Thyroid gland (tissue), 4 donors: ENCODE measurements at places on chromosomes 2 and 18.

GRCh38 chr18:46148810-46149209 is 44.6 kb downstream of the HAUS1 start:
- no peak overlapping the region for H3K27ac ChIP-seq
- no peaks in the 10 kb centered on the region for H3K36me3 ChIP-seq
- peak; percentile 64 for DNase-seq
- H3K4me3 ChIP-seq, result no peak overlapping the region
- peaks cover 13% of the 10 kb centered on the region for H3K4me1 ChIP-seq
- no peaks in the 10 kb centered on the region for H3K27me3 ChIP-seq

GRCh38 chr2:147099845-147100244 is 745.0 kb upstream of the ACVR2A start:
- no peak for DNase-seq
- H3K27ac ChIP-seq, result no peak overlapping the region
- H3K4me3 ChIP-seq, result no peak overlapping the region
- H3K4me1 ChIP-seq, result no peaks in the 10 kb centered on the region
- no peaks in the 10 kb centered on the region for H3K36me3 ChIP-seq
- H3K27me3 ChIP-seq, result no peaks in the 10 kb centered on the region

- no peaks in the 10 kb centered on the region for H3K36me3 ChIP-seq
- peak overlapping the region; percentile 95 for H3K27ac ChIP-seq
- peaks cover 31% of the 10 kb centered on the region for H3K4me1 ChIP-seq
- no peaks in the 10 kb centered on the region for H3K27me3 ChIP-seq
- no peak for DNase-seq
These were observed 295.3 kb upstream of the EPAS1 start for GRCh38 chr2:46001741-46002506.

- H3K4me3 ChIP-seq, result no peak overlapping the region
- no peaks in the 10 kb centered on the region for H3K36me3 ChIP-seq
- H3K27ac ChIP-seq, result no peak overlapping the region
- no peaks in the 10 kb centered on the region for H3K4me1 ChIP-seq
- DNase-seq, result no peak
- H3K27me3 ChIP-seq, result no peaks in the 10 kb centered on the region
These were observed 27.1 kb downstream of the FER1L5 start for GRCh38 chr2:96669539-96670215.

GRCh38 chr2:36858551-36859365 is 107.6 kb downstream of the STRN start:
- no peaks in the 10 kb centered on the region for H3K27me3 ChIP-seq
- H3K4me1 ChIP-seq, result no peaks in the 10 kb centered on the region
- H3K4me3 ChIP-seq, result no peak overlapping the region

DNA sequence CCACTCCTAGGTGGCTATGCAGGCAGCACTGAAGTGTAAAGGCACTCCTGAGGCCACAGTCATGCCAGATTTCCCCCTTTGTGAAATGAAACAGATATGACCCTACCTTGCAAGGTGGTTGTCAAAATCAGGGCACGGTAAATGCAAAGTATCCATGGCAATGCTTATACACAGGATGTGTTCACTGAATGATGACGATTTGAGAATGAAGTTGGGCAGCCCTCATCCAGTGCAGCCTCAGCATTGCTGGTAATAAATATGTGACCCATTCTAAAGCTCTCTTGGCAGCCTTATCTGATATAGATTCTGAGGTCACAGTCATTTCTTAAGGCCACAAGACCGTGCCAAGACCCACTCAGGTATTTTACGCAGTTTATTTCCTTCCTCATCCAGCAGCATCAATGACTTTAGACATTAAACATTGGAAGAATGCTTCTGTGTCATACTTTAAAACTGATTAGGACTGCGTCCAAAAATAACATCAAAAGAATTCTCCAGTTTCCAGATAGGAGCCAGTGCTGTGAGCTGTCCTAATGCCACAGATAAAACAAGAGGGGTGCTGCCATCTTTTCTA is 125.5 kb upstream of the SERTAD2 start:
- no peaks in the 10 kb centered on the region for H3K27me3 ChIP-seq
- H3K36me3 ChIP-seq, result no peaks in the 10 kb centered on the region
- no peak overlapping the region for H3K27ac ChIP-seq
- H3K4me1 ChIP-seq, result no peaks in the 10 kb centered on the region

GRCh38 chr2:44237221-44237620 is 38.1 kb upstream of the SLC3A1 start:
- no peaks in the 10 kb centered on the region for H3K27me3 ChIP-seq
- H3K4me1 ChIP-seq, result no peaks in the 10 kb centered on the region
- H3K36me3 ChIP-seq, result no peaks in the 10 kb centered on the region
- no peak for DNase-seq
- H3K27ac ChIP-seq, result no peak overlapping the region
- H3K4me3 ChIP-seq, result no peak overlapping the region

DNA sequence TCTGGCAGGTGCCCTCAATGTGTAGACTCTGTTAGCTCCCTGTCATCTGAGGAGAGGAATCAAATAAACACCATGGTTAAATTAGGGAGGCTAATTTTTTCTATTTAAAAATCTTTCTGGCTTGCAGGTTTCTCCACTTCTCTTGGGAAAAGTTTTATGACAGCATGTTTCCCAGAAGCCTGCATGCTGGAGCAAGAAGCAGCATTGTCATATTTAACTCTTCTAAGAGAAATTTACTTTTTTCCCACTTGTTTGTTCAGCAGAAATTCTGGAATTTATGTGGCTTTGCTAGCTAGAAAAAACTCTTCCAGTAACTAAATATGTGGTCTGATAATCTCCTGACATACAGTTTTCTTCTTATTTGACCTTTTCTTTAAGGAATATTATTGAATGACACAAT is 230.5 kb downstream of the PARD3B start:
- no peak overlapping the region for H3K27ac ChIP-seq
- no peaks in the 10 kb centered on the region for H3K36me3 ChIP-seq
- DNase-seq, result no peak
- H3K27me3 ChIP-seq, result no peaks in the 10 kb centered on the region
- no peak overlapping the region for H3K4me3 ChIP-seq

GRCh38 chr2:30421604-30422443 is 25.2 kb upstream of the LCLAT1 start:
- no peaks in the 10 kb centered on the region for H3K4me1 ChIP-seq
- no peaks in the 10 kb centered on the region for H3K36me3 ChIP-seq
- H3K4me3 ChIP-seq, result no peak overlapping the region

DNA sequence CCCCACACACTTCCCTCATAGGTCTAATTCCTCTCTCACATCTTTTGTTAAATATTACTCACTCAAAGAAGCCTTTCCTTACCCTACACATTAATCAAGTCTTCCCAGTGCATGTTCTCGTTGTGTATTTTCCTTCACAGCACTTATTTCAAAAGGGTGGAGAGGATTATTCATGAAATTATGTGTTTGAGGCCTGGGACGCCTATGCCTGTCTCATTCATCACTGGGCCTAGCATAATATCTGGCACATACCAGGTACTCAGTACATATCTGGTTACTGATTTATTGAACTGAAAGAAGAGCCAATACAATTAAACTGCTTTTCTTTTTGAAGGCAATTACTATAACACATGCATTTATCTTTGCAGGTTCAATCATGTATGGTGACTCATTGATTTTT is 15.1 kb upstream of the MALL start:
- no peak overlapping the region for H3K27ac ChIP-seq
- H3K4me1 ChIP-seq, result no peaks in the 10 kb centered on the region
- DNase-seq, result no peak
- H3K36me3 ChIP-seq, result no peaks in the 10 kb centered on the region
- no peak overlapping the region for H3K4me3 ChIP-seq

DNA sequence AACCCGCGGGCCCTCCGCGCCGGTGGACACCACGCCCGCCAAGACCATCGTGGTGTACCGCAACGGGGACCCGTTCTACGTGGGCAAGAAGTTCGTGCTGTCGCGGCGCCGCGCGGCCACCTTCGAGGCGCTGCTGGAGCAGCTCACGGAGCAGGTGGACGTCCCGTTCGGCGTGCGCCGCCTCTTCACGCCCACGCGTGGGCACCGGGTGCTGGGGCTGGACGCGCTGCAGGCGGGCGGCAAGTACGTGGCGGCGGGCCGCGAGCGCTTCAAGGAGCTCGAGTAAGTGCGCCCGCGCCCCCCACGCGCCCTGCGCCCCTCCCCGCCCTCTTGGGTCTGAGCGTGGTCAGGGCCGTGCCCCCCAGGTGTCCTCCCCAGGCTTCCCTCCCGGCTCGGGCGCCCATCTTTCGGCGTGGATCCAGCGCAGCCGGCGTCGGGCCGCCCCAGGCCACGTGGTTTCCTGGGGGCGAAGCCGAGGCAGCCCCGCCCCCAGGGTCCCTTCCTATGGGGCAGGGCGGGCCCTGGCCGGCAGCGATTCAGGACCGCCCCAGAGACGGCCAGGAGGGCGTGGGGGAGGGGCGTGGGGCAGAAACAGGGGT is 481 bp downstream of the DCDC2C start:
- no peak for DNase-seq
- no peak overlapping the region for H3K4me3 ChIP-seq
- no peak overlapping the region for H3K27ac ChIP-seq
- H3K4me1 ChIP-seq, result peaks cover 9% of the 10 kb centered on the region
- H3K27me3 ChIP-seq, result no peaks in the 10 kb centered on the region

- no peak for DNase-seq
- H3K4me1 ChIP-seq, result peaks cover 17% of the 10 kb centered on the region
- H3K27me3 ChIP-seq, result no peaks in the 10 kb centered on the region
- H3K27ac ChIP-seq, result no peak overlapping the region
These were observed 11.8 kb downstream of the CCDC85A start for GRCh38 chr2:56195563-56195962.

GRCh38 chr18:8029061-8029460 is 461.9 kb downstream of the PTPRM start:
- H3K36me3 ChIP-seq, result no peaks in the 10 kb centered on the region
- DNase-seq, result peak; percentile 38
- no peak overlapping the region for H3K27ac ChIP-seq
- H3K4me1 ChIP-seq, result peaks cover 13% of the 10 kb centered on the region

DNA sequence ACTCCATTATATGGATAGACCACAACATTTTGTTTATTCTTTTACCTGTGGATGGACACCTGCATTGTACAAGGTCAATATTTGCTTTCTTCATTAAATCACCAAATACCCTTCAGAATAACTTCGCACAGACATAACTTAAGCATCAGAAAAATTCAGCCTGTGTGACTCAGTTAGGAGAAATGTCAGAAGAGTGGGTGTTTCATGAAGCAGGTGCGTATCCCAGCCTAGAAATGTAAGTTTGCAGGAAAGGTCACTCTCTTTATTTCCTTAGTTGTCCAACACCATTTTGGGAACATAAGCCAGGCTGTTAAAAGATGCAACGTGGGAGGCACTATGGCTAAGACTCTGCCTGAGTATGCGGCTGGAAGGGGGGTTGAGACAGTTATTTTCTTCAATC is 48.6 kb upstream of the FHL2 start:
- H3K4me1 ChIP-seq, result peaks cover 5% of the 10 kb centered on the region
- no peaks in the 10 kb centered on the region for H3K27me3 ChIP-seq
- no peak overlapping the region for H3K4me3 ChIP-seq
- DNase-seq, result no peak
- H3K27ac ChIP-seq, result no peak overlapping the region

DNA sequence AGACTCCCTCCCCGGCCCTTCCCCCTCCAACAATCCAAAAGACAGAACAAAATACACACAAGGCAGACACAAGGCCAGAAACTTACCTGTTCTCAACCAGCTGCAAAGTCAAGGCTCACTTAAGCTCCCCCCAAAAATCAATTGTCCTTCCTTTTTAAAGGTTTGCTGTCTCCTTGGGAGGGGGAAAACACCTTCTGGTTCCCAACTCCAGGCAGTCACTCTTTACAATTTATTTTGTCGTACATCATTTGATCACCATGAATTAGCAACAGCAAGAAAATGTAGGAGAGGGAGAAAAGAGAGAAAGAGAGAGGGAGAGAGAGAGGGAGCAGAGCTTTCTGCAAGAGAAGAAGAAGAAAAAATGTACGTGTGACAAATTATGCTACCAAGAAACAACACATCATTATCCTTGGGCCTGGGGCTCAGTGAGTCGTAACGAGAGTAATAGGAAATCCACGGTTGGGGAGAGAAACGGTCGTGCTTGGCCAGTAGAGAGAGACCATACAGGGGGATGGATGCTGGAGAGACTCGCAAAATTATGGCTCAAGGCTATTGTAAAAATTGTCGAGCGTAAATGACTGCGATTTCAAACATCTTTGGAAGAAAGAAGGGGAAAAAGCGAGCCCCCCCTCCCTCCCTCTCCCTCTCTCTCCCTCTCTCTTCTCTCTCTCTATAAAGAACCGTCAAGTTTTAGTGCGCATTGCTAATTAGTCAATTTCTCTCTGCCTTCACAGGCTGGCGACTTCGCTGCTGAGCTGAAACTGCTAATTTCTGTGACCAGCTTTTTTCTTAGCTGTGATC is at the start of gene KLHL14:
TSS of gene KLHL14 (minus strand) at position 443 of the 801 bp plus-strand sequence. CDS start 2,432 bp downstream, outside the sequence.
- no peaks in the 10 kb centered on the region for H3K27me3 ChIP-seq
- peaks cover 42% of the 10 kb centered on the region for H3K4me1 ChIP-seq
- peak; percentile 57 for DNase-seq

DNA sequence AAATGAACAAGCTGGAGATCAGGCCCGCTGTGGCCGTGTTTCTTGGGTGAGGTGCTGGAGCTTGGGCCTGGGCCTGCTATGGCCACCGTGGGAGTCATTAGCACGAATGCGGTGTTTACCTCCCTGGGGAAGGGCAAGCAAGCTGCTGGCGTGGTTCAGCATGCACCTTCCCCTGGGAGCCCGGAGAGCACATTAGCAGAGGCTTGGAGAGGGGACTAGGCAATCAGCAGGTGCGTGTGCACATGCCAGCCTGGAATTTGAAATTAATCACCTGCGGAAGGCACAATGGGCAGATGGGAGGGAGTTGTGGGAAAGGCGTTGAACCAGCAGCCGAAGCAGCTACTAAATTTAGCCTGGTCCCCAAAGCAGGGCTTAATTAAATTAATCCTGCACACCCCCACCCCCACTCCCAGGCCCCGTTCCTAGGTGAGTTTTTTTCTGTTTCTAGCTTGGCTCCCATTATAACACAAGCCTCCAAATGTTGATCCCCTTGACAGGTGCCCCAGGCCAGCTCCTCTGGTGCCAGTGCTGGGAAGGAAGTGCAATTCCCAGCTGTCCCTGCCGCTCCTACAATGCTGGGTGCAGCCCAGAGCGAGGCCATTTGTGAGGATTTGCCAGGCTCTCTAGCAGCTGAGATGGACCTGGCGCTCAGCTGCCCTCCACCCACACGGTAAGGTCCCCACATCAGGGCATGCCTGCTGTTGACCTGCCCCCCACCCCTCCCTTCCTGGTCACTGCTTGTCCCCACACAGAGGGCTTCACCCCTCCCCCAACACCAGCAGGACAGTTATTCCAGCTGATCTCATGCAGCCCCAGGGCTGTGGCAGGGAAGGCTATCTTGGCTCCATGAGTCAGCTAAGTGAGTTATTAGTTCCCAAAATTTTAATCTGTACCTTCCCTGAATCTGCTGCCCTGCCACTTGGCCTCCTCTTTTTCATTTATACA is 115.0 kb downstream of the ZBTB7C start:
- no peak overlapping the region for H3K27ac ChIP-seq
- no peaks in the 10 kb centered on the region for H3K27me3 ChIP-seq
- DNase-seq, result no peak

DNA sequence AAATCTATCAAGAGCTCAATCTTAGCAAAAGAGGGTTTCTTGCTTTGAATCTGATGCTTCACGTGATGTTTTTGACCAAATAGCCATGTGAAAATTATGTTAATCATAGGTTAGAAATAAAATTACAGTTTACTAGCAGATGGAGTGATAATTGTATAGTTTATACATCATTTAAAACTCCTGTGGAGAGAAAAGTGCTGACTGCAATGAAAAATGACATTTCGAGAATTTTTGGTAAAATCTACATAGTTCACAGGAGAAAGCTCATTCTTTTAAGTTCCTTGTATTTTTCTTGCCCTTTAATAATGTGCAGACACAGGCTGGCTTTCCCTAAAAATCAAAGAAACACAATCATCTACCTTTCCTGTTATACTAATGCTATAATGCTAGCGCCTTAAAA is 33.2 kb downstream of the RBKS start:
- peaks cover 6% of the 10 kb centered on the region for H3K4me1 ChIP-seq
- H3K4me3 ChIP-seq, result no peak overlapping the region
- H3K27me3 ChIP-seq, result no peaks in the 10 kb centered on the region
